HL-60 (cell line): ENCODE measurements at places on chromosomes 4 and X.

- DNase-seq, result no peak
Observed at GRCh38 chr4:6752486-6752829, 30.1 kb upstream of the KIAA0232 start.

GRCh38 chr4:113678641-113679040 lies 82.9 kb downstream of the CAMK2D start:
- DNase-seq, result no peak

GRCh38 chrX:118116713-118117550 lies at the start of gene KLHL13:
TSS of gene KLHL13 (minus strand) at chrX:118116810. CDS start at chrX:118028473, 88,337 bp downstream.
- DNase-seq, result peak; percentile 5

DNA sequence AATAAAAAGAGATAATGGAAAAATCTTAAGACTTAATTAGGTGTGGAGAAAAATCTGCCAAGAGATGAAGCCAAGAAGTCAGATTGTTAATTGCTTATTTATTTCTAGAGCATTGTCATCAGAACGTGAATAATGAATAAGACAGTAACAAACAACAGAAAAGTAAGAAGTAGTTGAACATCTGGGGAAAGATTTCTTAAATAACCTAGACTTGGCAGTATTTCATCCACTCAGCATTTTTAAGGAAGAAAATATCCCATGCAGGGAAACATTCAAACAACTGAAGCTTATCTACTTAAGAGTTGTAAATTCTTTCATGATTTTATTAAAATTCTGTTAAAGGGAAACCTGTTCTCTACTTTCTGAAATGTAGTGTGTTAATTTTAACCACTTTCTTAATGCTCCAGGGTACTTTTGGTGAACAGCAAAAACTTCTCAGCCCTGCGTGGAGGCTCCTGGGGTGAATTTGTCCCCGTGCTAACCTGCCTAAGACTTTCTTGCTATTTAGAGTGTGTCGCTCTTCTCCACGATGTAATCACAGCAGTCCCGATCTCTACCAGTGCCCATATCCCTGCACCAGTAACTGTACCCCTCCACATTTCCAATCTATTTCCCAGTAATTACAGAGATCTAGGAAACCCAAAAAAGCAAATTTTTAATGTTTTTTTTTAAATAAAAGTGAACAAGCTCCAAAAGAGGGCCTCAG lies 124.6 kb downstream of the CORIN start:
- no peak for DNase-seq

GRCh38 chr4:40524366-40525041 lies 105.2 kb downstream of the RBM47 start:
- DNase-seq, result no peak

GRCh38 chrX:85089321-85089840 lies 85.7 kb downstream of the APOOL start:
- no peak for DNase-seq

DNA sequence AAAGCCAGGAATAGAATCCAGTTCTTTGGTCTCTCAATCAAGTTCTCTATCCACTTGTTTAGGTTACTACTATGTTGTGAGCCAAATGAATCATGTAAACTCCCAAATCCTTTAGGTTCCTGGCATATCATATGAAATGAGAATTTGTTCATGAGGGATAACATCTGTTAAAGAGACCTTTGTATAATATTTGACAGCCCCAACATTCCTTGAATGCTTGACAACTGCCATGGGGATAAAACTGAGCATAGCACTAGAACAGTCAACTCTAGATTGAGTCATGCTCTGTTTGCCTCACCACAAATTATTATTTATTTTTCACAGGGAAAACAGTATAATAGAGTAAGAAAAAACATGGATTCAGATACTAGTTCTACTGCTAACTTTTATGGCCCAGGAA lies 93.3 kb downstream of the NAA11 start:
- no peak for DNase-seq

DNA sequence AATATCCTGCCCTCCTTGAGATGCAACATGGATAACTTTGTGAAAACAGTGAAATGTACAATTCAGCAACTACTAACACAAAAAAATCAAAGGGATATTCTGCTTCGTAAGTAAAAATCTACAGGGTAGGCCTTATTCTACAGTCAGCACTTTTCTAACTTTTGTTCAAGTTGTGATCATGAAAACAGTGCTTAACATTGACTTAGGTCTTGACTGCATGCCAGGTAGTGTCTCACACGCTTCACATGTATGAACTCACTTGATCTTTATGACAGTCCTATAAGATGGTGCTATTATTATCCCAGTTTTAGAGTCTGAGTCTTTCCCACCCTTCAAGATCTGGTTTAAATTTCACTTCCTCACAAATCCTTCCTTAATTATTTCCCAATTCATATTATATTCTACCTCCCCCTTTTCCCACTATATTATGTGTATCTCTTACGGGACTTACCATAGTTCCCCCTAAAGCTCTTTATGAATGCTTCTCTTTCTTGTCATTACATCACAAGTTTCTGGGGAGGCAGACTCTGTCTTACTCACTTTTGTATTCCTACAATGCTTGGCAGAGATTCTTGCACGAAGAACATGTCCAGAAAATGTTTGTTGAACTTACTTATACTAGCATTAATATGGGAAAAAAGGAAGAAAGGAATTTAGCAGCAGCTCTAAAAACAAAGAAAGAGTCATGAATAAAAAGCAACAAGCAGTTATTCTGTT lies 179.8 kb downstream of the SCFD2 start:
- DNase-seq, result no peak

DNA sequence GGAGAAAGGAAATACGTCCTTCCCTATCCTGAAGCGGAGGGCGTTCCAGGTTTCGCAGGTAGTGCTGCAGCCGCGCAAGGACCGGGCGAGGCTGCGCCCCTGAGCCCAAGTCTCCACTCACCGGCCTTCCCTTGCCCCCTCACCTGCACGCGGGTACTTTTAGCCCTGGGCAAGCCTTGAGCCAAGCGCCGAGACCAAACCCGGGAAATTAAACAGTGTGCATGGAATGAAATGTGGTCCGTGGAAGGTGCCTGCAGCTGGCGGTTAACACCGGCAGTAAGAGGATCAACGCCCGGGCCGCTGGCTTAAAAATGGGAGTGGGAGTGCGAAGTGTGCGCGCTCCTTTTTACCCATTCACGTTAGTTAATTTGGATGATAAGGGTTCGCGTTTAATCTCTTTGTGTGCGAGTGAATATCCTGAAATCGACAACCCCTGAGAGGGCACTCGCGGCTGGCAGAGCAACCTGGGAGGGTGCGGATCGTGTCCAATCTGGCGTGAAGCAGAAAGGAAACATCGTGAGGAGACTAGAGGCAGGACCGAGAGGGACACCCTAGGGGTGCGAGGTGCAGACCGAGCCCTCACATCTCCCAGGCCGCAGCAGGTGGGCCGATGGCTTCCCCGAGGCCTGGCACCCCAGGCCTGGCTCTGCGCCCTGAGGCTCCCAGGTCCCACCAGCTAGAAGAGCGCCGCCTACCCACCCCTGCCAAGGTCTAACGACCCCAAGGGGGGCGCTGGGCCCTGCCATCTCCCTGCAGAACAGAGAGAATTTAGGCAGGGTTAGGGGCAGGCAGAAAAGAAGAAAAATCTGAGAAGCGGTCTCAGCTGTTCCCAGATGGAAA lies 2.0 kb upstream of the HELT start:
- no peak for DNase-seq

DNA sequence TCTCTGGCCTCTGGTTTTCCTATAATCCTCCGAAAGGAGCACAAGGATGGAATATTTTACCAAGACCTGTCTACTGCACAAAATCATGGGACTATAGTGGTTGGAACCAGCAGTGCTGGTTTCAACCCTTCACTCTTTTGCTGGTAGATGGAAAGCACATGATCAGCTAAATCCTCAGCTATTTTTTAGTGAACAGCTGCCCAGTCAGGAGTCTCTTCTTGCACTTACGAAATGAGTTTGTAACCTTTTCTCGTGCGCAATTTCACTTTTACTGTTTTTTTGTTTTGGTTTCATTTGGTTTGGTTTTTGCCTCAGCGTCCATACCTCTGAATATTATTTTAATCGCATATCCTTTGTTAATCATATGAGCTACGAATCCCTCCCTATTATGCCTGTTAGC lies 418.5 kb upstream of the CPEB2 start:
- DNase-seq, result no peak

DNA sequence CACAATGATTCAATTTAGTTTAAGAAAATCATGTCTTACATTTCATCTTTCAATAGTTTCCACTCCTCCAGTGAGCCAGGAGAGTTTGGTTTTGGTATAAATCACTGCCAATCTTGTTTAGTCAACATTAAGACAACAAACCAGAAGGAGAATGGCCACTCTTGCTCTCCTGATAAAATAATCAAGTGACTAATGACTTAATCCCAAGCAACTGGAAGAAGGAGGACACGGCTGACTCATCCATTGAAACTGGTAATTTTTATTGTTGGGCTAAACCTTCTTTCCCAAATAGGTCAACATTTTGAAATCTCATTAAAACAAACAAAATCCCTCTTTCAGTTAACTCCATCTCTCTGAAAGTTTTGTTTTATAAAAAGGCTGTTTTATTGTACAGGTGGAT lies 230.2 kb downstream of the CLCN4 start:
- DNase-seq, result no peak

GRCh38 chr4:127406187-127406586 lies 226.6 kb upstream of the INTU start:
- DNase-seq, result no peak

DNA sequence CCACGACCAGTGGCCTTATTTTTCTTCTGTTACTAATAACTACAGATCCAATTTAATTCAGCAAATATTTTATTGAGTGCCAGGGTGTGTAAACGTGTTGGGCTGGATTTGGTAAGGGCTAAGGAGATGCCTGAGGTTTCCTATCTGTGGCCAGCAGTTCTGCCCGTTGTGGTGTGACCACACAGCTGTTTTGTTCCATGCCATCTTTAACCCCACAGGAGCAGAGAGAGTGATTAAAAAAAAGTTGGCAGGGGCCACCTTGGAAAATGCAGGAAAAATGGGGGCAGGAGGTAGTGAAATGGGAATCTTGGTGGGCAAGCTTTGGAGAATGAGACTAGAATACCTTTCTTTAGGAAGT lies 1.1 kb downstream of the PLAC8 start:
- peak; percentile 72 for DNase-seq

- no peak for DNase-seq
Observed at GRCh38 chr4:67744561-67745283, 9.5 kb downstream of the GNRHR start.
